Smooth muscle cell of the pulmonary artery (primary cell): ENCODE measurements at places on chromosomes 4 and X. TPM values are rescaled to one million over a fixed set of nuclear protein-coding genes. Genes with fewer than 3 reads are reported as not detected.

TEC gene
- total RNA-seq, result 0.20 and 0.26 TPM in 2 replicates

PRKG2 gene
- 0.36 and 1.8 TPM in 2 replicates for total RNA-seq

CDKL2 gene
- total RNA-seq, result 0.39 and 2.3 TPM in 2 replicates

PTCHD1 gene
- total RNA-seq, result under 0.01 TPM in 1 of 2 replicates, not detected in the other

SMIM10 gene
- total RNA-seq, result 4.1 and 7.3 TPM in 2 replicates

PRDM5 gene
- total RNA-seq, result 8.2 and 10.1 TPM in 2 replicates

CEP44 gene
- total RNA-seq, result 11.5 and 13.6 TPM in 2 replicates

TLR2 gene
- total RNA-seq, result 0.07 and 0.66 TPM in 2 replicates

C4orf51 gene
- not detected in 2 replicates for total RNA-seq

HOPX gene
- total RNA-seq, result 0.26 and 0.50 TPM in 2 replicates

SFRP2 gene
- 0.13 TPM in 2 replicates for total RNA-seq

ASB12 gene
- total RNA-seq, result not detected in 2 replicates

KLB gene
- under 0.01 and 0.07 TPM in 2 replicates for total RNA-seq
